BJ (cell line): ENCODE measurements at places on chromosomes 2 and 18. TPM values are rescaled to one million over a fixed set of nuclear protein-coding genes. Genes with fewer than 3 reads are reported as not detected.

Gene MOCOS
- 12.5 and 12.6 TPM in 2 replicates for polyA plus RNA-seq

Gene FAM161A
- polyA plus RNA-seq = 0.20 and 0.33 TPM in 2 replicates

Gene CIDEA
- polyA plus RNA-seq = not detected in 2 replicates

Gene SLC5A7
- polyA plus RNA-seq = not detected in 2 replicates

Gene EGR4
- polyA plus RNA-seq = not detected in 2 replicates

Gene RAB17
- 0.25 and 0.51 TPM in 2 replicates for polyA plus RNA-seq

Gene ESPNL
- 1.3 and 2.1 TPM in 2 replicates for polyA plus RNA-seq
